ENCODE measurements at places on chromosomes 1 and 21.

- DNase-seq: peak; percentile 18
Observed at GRCh38 chr1:11693024-11693590, 1.6 kb downstream of the DRAXIN start.

GRCh38 chr1:55699228-55699627 lies 484.1 kb upstream of the USP24 start:
- no peak for DNase-seq

GRCh38 chr1:29237852-29238619 lies 1.7 kb downstream of the PTPRU start:
- DNase-seq: no peak

- DNase-seq: no peak
Observed at GRCh38 chr1:156089704-156090103, 7.4 kb upstream of the MEX3A start.

- no peak for DNase-seq
Observed at GRCh38 chr1:46364612-46365011, 24.0 kb downstream of the NSUN4 start.

DNA sequence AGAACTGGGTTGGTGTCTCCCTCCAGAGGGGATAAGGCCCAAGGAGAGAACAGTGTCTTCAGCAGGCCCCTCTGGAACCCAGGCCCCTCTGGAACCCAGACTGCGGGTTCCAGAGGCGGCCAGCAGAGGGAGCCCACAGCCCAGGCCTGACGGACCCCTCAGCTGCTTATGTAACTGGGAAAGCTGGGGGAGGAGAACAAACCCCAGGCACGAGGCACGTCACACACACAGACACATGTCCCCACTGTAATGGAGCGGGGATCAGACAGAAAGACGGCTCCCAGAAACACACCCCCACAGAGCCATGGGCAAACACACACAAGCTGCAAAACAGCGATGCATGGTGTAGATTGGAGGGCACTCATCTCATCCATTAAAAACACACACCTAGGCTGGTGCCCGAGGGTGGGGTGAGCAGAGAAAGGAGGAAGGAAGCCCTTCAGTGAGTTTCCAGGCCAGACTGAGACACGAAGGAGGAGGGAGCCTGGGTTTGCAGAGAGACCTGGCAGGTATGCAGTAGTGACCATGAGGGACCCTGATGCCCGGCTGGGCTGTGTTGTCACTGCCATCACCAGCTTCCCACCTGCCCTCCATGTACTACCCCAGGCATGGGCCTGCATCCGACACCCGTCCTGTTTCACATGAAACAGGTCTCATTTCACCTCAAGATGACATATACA lies 2.8 kb upstream of the IGSF8 start:
- peak; percentile 67 for DNase-seq

GRCh38 chr1:46194641-46195193 lies 3.5 kb downstream of the POMGNT1 start:
- DNase-seq: no peak

GRCh38 chr1:88462488-88463261 lies 221.4 kb upstream of the PKN2 start:
- no peak for DNase-seq

- DNase-seq: no peak
Observed at GRCh38 chr1:223707256-223708000, 4.9 kb upstream of the CAPN2 start.

DNA sequence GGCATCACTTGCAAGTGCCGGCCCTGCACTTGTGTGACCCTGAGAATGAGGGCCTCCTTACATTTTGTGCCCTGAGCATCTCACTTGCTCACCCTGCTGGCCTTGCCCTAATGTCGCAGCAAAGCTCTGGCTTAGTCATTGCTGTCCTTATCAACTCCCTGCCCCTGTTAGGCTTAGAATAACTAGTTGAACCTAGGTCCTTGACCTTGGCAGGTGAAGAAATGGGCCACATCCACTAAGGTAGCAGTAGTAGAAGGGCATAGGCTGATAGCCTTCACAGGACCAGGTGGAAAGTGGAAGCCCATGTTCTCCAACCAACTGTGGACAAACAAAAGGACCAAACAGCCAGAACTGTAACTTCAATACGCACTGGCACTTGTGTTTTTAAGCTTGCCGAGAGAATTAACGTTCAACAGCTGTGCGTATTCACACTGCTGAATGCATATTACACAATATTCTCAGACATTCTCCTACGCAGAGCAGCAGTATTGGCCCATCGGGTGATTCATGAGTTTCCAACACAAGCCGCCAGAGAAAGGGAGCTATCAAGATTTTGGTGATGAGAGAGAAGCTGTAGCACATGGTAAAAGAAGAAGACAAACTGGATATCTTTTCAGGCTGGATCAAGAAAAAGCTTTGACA lies 27.7 kb upstream of the PTGFRN start:
- no peak for DNase-seq

GRCh38 chr1:90704817-90705216 lies 12.3 kb downstream of the BARHL2 start:
- no peak for DNase-seq

- DNase-seq: no peak
Observed at GRCh38 chr1:32878637-32879041, 7.7 kb upstream of the HPCA start.

GRCh38 chr1:195188821-195189220 lies 1419.4 kb downstream of the KCNT2 start:
- DNase-seq: no peak

DNA sequence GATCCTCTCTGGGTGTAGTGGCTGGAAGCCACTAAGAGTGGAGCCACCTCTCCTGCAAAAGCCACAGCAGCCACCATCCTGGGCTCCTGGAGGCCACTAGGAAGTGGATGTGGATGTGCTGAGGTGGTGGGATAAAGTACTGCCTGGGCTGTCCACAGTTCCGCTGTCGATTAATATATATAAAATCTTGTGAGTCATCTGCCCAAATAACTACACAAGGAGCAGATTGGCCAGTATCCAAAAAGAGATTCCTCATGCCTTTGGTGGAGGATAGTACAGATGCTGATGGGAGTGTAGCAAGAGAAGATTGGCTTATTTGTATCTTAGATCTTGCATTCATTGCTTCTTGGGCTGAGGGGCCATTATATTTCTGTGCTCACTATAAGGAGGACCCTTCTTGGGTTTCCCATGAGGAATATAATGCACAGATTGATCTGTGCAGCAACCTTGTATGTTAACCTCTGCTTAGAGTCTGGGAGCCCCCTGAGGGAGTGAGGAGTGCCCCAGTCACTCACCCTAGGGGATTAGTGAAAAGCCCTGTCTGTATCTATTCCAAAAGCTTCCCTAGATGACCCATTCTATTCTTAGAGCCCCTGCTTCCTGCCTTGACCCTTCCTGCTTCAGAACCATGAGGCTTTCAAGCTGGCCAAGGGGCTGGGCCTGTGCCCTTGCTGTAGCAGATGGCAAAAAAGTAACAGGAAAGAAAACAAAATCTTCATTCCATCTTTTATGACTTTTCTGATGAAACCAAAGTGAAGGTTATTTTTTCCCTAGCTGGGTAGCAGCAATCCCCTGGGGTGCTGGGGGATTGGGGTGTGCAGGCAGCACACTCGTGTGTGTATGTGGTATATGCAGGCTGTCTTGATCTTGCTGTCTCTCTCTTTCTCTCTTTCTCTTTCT lies 31.7 kb downstream of the RCSD1 start:
- no peak for DNase-seq

- no peak for DNase-seq
Observed at GRCh38 chr1:184930232-184930631, 44.1 kb downstream of the NIBAN1 start.

DNA sequence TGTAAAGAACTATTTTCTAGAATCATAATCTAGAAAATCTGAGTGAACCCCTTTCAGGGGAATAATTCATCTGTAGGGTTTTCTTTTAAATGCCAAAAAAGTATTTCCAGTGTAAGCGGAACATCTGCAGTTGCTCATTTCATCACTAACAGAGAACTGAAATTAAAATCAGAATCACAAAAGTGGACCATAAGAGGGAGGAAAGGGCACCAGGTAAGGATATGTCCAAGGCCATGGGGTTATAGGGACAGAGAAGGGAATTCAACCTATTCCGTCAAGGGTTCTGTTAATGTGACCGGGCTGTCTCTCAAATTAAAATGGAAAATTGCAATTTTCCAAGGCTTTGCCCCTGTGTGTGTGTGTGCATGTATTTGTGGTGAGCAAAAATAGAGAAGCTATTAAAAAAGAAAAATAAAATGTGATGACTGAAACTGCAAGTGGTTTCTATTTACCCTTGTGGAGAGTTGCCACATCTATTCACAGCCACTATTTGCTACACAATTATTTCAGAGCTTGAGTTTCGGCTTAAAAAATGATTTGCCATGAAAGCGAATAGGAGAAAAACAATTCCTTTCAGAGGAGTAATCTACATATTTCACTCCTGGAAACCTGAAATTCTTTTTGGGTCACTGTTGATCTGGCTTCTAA lies 53.1 kb downstream of the APP start:
- DNase-seq: no peak

DNA sequence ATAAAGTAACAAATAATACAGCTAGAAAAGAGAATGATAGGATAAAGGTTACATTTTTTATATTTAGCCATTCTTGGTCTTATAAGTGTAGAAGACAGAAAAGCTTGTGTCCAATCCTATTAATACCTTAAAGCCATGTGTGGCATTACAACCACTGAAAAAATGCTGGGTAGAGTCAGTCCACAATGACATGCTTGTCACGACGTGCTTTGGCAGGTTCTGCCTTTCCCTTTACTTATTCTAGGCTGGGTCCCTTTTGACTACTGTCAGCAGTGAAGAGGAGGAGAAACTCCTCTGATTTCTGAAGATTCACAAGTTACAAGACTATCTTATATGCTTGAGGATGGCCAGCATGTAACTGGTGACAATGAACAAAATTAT lies 14.6 kb upstream of the AIM2 start:
- DNase-seq: no peak

GRCh38 chr1:209926045-209926444 lies 12.0 kb upstream of the SYT14 start:
- no peak for DNase-seq

- peak; percentile 54 for DNase-seq
Observed at GRCh38 chr1:37513795-37514349, 694 bp downstream of the MEAF6 start.

GRCh38 chr21:18006691-18007090 lies 187.5 kb upstream of the C21orf91 start:
- no peak for DNase-seq

DNA sequence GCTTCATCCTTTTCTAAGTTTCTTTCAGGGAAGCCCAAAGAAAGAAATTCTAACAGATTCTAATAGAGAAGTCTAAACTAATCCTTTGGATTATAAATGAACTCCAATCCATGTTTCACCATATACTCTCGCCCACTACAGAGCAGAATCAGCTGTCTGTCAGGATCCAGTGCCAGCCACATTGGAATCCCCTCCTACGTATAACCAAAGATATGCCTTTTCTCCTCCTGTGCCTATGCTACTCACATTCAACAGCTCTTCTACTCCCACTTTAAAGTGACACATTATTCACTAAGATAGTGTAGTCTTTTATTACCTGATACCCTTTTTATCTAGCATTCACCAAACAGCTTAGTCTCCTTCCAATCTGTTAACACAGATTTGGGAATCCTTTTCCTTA lies 3.1 kb downstream of the ETV3 start:
- no peak for DNase-seq

DNA sequence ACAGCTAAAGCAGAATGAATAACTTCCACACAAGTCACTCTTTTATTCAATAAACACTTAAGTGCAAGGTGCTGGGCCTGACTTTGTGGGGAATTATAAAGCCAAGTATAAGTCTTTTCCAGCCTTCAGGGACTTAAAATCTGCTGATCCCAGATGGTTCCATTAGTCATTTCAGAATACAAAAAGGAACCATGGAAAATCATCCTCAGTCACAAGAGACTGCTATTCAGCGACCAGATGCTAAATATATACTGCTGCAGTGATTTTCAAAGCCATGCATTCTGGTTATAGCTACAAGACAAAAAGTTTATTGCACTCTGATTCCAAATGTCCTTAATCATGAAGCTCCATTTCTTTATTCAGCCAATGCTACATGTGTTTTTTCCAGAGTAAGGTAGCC lies 25.7 kb downstream of the GLMN start:
- no peak for DNase-seq

DNA sequence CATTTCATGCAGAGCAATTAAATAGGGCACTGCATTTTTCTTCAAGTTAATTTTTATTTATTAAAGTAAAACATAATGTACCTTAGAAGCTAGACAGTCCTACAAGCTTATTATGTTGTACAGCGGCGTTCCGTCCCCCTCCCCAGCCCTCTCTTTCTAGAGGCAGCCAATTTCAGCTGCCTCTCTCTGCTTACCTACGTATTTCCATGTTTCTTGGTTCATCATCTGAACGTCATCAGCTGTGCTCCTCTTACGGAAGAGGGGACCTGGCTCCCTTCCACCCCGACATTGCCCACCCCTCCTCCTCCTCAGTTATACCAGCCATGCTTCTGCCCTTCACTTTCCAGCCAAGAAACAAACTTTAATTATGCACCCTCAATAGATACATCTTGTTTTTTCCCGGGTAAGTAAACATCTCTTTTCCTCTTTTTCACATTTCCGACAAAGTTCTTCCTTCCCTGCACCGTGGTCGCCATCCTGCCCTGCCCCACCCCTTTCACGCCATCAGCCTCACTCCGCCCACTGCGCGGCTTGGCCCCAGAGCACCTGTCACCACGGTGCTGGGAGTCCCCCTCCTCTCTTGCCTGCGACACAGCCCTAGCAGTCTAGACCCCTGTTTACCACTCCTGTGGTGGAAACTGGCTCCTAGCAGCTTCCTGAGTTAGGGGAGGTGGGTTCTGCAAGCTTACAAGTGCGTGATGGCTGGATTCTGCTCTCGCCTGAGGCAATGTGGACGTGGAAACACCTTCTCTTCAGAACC lies 57.9 kb downstream of the SLC37A1 start:
- no peak for DNase-seq

DNA sequence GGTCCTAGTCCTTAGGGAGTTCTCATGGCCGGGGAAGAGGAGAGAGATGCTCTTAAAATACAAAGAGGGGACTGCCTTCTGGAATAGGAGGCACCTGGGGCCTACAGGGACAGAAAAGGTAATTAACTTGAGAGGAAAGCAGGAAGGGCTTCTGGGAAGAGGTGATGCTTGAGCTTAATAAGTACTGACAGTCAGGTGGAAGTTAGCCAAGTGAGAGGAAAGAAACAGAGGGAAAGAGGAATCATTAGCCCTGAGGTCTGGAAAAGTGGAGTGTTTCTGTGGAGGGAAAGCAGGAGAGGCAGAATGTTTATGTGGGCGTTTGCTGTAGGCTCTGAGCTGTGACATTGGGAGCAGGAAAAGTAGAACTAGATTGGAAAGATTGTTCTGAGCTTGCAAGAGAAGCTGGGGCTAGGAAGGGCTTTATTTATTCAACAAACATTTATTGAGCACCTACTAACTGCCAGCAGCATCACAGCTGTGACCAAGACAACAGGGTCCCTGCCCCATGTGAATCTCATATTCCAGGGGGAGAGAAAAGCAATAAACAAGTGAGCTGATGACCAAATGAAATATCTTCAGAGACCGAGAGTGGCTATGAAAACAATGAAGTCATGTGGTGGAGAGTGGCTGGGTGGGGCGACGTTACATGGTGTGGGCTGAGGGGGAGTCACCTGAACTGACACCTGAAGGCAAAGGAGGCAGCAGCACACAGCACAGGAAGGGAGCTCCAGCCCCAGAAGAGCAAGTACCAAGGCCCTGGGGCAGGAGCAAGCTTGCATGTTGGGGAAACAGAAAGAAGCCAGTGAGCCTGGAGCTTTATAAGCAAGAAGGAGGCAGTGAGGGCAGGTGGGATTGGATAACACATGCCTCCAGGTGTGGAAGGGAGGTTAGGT lies 4.4 kb upstream of the FNDC5 start:
- no peak for DNase-seq

GRCh38 chr1:119547805-119548204 lies 40.8 kb downstream of the HSD3B1 start:
- DNase-seq: no peak

Data from stimulated activated CD4-positive, alpha-beta T cell treated with anti-CD3 and anti-CD28 coated beads, Interleukin-1b, Interleukin-23, amount 100 ng/mL, for 4 hours (primary cell).